Activated CD4-positive, alpha-beta T cell treated with anti-CD3 and anti-CD28 coated beads for 36 hours (primary cell): ENCODE measurements at places on chromosomes 5 and 9. TPM values are rescaled to one million over a fixed set of nuclear protein-coding genes. Genes with fewer than 3 reads are reported as not detected.

Gene CTSV
- total RNA-seq = 0.71 TPM

Gene TPRN
- total RNA-seq = 5.8 TPM

Gene MYOZ3
- total RNA-seq = 0.30 TPM

Gene FYB1
- total RNA-seq = 109 TPM

Gene CDH12
- not detected for total RNA-seq

Gene TNFAIP8
- 166 TPM for total RNA-seq

Gene GAS1
- total RNA-seq = 0.21 TPM

Gene GRIN3A
- not detected for total RNA-seq

DNA sequence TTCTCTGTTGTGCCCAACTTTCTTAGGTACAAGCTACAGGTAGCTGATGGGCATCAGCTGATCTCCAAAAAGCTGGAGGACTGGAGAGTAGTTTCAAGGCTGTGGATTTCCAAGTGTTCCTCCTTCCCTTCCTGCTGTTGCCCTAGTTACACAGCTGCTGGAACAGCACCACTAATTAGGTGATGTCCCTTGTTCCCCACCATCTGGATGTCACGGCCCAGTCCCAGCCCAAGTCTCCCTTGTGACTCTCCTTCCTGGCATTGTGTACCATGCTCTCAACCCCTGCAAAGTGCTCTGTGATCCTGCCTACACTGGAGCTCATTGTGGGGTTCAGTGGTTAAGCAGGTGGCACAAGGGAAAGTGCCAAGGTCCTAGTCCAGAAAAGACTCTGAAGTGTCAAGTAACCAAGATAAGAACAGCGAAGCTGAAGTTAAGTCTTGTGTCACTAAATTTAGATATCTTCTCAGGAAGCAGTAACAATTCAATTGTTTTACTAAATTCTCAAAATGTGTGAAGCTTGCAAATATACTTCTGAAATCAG, 604.5 kb downstream of the ISL1 start:
- DNase-seq = no peak

- peak; percentile 21 for DNase-seq
Measured at GRCh38 chr9:128419061-128419925, 1.4 kb upstream of the CERCAM start.

GRCh38 chr9:98885575-98886295, 58.0 kb upstream of the COL15A1 start:
- no peak for DNase-seq

- DNase-seq = no peak
Measured at GRCh38 chr5:95241-95980, 3.4 kb downstream of the PLEKHG4B start.

DNA sequence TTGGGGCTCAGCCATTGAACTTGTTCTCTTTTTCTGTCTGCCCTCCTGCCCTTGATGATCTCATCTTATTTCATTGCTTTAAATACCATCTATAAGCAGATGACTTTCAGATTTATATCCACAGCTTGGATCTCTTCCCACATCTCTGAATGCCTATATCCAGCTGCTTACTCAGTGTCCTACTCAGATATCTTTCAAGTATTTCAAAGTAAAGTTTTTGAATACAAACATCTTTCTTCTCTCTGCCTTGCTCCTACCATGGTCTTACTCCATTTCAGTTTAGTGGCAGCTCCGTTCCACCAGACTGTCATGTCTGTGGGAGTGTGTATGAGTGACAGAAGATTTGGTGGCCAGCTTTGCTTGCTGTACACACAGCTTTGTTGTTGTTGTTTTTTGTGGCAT, 59.7 kb downstream of the ERBIN start:
- no peak for DNase-seq

- DNase-seq = no peak
Measured at GRCh38 chr9:118891213-118891612, 478.0 kb downstream of the BRINP1 start.

DNA sequence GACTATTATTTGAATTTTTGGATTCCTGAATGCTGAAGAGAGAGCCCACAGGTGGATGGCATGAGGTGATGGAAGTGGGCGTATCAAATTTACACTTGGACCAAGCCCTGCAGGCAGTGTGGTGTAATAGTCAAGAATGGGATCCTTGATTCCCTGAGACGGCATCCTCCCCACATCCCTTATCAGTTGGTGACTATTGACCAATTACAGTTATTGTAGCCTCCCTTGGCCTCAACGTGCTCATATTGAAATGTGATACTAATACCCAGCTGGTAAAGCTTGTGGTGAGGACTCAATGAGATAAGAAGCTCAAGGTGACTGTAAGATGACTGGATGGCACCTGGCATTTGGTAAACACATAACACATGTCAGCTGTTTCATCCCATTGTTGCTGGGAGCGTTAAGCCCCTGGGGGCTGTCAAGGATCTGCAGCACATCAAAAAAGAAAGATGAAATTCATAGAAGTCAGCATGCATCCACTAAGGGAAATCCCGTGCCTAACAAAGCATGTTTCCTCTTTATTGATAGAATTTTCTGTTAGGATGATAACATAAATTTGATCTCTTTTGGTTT, 65.6 kb upstream of the IRX2 start:
- no peak for DNase-seq

- DNase-seq = no peak
Measured at GRCh38 chr9:130345897-130346385, 80.4 kb downstream of the HMCN2 start.

GRCh38 chr9:69877852-69878514, 57.4 kb downstream of the CFAP95 start:
- DNase-seq = no peak

GRCh38 chr5:76207120-76207519, 123.9 kb downstream of the SV2C start:
- DNase-seq = no peak

- DNase-seq = no peak
Measured at GRCh38 chr5:109719978-109720377, 30.3 kb downstream of the MAN2A1 start.

DNA sequence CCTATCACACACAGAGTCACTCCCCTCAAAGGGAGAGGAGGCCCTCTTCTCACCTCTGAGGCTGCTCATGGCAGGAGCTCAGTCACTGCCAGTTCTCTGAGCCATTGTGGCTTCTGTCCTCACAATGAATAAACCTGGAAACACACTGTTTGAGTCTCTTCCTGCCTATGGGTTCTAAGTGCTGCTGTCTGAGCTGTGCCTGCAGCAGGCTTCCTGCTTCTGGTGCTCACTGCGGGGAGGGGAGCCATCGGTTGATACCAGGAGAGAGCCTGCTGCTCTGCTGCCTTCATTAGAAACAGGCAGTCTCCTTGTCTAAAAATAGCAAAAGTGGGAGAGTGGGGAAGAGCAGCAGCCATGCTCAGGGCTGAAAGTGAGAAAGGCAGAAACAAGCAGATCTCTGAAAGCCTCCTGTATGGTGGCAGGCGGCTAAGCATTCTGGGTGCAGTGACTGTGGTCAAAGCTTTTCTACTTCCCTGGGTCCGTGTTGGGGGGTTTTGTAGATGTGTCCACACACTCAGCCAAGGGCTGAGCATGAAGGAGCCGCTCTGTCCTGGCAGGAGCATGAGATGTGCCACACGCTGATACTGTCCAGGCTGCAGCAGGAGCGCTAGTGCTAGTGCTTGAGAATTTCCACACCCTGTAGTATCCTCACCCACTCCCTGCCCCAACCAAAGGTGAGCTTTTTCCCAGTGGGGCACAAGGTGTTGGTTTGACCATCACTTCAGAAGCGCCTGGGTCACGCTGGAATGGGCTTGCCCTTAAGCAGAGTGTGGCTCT, 34.2 kb downstream of the PRKACG start:
- DNase-seq = peak; percentile 64

GRCh38 chr9:1941989-1942388, 73.2 kb upstream of the SMARCA2 start:
- DNase-seq = no peak

- DNase-seq = no peak
Measured at GRCh38 chr9:99021512-99021911, 77.8 kb downstream of the COL15A1 start.

DNA sequence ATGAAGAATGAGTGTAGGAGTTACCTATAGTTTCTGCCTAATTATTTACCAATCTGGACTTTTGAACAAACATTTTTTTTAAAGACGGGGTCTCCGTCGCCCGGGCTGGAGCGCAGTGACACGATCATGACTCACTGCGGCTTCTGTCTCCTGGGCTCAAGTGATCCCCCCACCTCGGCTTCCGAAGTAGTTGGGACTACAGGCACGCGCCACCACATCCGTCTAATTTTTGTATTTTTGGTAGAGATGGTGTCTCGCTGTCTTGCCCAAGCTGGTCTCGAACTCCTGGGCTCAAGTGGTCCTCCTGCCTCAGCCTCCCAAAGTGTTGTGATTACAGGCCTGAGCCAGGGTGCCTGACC, 1.5 kb downstream of the CTNNA1 start:
- no peak for DNase-seq

GRCh38 chr5:51882647-51883046, 499.4 kb downstream of the ISL1 start:
- no peak for DNase-seq

DNA sequence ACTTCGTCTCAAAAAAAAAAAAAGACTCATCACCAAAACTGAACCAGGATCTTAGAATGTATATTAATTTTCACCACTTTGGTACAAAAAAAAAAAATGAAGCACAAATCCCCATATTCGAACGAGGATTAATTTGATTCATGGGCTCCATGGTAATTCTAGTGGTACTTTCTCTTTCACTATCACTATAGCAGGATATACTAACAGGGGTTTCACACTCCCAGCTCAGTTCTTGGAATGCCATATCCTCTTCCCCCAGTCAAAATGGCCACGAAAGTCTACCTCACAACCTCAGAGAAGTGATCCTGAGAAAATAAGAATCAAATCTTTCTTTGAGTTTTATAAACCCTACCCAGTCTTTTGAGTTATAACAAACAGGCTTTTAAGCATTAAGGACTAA, 235.7 kb downstream of the FBXL17 start:
- no peak for DNase-seq

GRCh38 chr5:160357861-160358411, 12.5 kb downstream of the C1QTNF2 start:
- no peak for DNase-seq

- DNase-seq = no peak
Measured at GRCh38 chr5:125463466-125464092, 717.1 kb upstream of the ZNF608 start.

DNA sequence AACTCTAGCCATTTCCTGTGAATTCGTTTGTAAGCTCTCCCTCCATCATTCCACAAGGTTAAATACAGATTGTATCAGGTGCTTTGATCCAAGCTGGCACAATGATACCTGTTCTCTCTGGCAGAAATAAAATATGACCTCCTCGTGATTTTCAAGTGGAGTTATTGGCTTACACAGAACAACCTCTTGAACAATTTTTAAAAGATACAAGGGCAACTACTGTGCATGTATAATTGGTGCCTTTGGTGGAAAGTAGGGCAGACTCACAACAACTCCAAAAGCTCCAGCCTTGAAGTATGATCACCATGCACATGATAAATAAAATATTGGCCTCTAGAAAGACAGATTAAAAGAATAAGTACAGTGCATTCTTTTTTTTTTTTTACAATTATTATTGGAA, 106.0 kb downstream of the SEMA6A start:
- no peak for DNase-seq

DNA sequence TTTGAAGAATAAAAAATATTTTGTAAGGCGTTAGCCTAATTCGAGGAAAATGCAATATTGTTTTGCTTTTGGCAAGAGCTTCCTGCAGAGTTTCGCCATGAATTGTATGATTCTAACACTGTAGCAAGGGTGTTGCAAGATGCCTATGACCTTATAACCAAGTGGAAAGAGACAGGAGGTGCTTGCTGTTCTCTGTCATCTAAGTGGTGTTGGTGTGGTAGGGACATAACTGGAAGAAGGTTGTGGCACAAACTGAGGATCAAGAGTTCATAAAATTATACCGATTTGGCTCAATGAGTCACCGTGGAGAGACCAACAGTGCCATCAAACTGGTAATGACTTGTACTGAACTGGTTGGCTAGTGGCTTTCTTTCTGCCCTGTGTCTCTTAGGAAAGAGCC, 6.3 kb downstream of the STC2 start:
- DNase-seq = no peak

- DNase-seq = no peak
Measured at GRCh38 chr5:57895766-57896165, 413.2 kb upstream of the ACTBL2 start.
